ENCODE measurements at places on chromosomes 4 and X.

DNA sequence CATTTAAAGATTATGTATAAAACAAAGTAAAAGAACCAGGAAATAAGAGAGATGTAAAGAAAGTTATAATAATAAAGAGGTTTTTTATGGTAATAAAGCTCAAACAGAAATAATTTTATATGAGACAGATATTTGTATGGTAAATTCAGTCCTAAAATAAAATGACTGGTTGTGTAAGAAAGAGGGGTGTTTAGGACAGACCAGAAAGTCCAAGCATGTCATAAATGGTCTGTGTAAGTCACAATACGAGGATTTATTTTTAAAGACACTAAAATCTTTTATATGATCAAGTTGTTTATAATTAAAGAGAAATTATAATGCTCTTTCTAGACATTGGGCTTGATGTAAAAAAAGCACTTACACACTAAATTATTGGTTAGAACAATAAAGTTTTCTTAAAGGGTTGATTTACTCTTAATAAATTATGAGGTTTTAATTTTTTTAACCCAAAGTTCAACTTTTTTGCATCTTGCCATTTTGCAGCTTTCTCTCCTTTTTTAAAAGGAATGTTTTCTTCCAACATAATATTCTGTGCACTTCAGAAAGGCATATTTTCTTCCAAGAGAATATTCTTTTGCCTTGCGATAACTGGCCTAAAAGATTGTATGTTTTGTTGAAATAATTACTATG, 61.9 kb upstream of the TCEAL2 start:
- DNase-seq, result no peak

DNA sequence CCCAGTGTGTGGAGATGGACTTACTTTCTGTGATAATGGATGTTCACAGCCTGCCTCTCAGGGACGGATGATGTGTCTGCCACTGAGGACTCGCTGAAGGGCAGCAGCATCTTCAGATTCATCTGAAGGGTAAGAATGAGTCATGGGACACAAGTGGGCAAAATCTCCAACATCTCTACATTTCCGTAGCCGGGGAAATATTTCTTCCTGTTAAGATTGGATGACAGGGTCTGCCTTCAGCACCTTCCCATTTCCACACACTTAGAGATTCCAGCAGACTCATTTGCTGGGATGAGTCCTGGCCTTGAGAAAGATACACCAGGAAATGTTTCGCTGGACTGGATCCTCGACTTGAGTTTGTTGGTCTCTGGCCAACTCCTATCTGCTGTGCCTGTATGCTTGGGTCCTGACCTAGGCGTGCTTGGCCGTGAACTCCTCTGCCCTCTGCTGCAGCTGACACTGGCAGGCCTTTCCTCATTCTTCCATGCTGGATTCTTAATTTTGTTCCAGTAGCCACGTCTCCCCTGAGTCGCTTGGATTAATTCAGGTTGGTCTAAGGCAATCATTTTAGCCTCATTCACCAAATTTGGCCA, 46.5 kb upstream of the SOD3 start:
- DNase-seq, result no peak

GRCh38 chr4:17310269-17310652, 201.6 kb downstream of the QDPR start:
- DNase-seq, result no peak

DNA sequence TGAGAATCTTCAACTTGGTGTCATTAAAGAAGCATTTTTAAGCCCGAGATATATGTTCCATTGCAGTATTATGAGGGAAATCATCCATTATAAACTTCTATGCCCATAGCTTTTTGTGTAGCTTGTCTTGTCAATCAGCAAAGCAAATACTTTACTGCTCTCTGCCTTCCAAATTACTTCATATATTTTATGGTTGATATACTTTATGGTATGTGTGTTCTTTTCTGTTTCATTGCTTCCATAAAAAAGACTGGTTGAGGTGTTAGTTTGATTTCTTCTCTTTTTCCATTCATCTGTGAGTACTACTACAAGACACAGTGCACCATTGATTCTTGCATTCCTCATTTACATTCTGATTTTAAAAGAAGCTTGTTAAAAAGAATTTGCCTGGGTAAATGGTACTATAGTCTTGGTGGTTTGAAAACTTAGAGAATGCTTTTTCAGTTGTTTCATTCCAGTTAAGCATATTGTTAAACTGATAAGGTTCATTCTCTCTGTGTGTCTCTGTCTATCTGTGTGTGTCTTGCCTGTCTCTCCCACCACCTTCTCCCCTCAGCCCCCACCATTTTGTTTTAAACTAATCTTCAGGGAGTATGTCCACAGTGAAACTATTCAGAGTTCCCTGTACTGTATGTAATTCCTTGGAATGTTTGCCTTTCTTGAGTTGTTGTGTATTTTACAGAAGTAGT, 27.1 kb downstream of the STAG2 start:
- DNase-seq, result no peak

- no peak for DNase-seq
Observed at GRCh38 chr4:4377732-4378460, 9.0 kb upstream of the NSG1 start.

- DNase-seq, result no peak
Observed at GRCh38 chrX:132648895-132649294, 160.1 kb upstream of the MBNL3 start.

DNA sequence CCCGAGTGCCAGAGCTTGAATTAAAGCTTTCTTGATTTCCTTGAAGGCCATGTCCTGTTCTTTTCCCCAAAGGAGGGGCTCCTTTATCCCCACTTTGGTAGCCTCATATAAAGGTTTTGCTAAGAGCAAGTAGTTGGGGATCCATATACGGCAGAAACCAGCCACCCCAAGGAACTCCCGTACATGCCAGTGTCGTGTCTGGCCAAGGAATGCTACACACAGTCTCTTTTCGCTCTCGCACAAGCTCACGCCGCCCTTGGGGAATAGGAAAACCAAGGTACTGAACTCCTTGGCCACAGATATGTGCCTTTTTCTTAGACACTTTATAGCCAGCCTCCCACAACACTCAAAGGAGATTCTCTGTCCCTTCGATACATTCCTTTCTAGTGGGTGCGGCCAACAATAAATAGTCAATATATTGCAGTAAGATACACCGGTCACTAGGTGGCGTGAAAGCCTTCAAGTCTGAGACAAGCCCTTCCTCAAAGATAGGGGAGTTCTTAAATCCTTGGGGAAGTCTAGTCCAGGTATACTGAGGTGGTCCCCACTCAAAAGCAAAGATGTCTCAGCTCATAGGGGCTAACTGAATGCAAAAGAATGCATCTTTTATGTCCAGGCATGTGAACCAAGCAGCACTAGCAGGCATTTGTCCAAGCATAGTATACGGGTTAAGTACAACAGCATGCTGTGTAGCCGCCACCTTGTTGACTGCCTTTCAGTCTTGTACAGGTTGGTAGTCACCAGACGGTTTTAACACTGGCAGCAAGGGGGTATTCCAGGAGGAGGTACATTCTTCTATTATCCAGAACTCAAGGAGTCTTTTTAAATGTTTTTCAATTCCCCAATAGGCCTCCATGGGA, 57.8 kb upstream of the XAGE1B start:
- DNase-seq, result peak; percentile 17

DNA sequence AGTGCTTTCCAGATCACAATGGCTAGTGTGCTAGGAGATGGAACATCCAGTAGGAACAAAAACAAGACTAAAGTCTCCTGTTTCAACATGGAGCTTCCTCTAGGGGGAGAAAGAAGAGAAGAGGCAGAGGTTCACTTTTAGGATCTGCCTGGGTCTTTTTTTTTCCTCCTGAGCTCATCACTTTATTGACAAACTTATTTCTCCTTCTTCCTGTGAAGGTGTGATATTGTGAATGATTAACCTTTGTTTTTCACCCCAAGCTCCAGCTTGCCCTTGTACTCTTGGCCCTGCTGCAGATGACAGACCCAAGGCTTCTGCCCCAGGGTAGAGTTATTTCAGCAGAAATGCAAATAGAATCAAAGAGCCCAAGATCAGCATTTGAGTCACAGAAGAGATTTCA, 13.5 kb downstream of the PAGE4 start:
- DNase-seq, result no peak
